ENCODE measurements at places on chromosomes 12 and 14.

GRCh38 chr14:78340250-78340649 lies 170.1 kb downstream of the NRXN3 start:
- DNase-seq: no peak

DNA sequence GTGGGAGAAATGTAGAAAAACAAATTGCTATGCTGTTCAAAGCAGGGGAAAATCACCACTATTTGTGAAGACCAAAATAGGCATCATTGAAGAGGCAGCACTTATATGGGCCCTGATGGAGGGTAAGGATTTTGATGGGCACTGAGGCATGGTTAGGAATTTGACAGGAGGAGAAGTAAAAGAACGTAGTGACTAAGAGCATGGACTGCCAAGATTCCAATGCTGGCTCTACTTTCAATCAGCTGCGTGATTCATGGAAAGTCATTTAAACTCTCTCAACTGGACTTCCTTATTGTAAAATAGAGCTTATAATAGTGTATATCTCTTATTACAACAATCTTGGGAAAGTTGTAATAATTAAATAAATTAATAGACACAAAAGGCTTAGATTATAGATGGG lies 267.7 kb upstream of the G2E3 start:
- DNase-seq: no peak

DNA sequence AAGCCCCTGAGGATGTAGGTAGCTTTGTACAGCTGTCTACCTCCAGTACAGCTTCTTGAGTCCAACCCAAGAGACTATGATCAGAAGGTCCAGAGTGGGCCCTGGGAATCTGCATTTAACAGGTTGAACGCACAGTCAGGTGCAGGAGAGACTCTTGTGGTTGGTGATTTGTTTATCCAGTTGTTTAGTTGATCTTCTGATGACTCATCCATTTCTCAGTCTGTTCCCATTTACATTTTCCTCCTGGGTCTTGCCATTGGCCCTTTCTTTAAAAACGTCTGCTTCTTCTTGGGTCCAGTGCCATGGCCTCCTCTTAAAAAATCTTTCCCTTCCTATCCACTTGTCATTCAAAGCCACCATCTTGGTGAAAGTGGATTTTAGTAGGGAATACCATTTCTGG lies 734.2 kb downstream of the MED13L start:
- DNase-seq: no peak

GRCh38 chr12:47975816-47976215 lies 12.4 kb downstream of the TMEM106C start:
- no peak for DNase-seq

DNA sequence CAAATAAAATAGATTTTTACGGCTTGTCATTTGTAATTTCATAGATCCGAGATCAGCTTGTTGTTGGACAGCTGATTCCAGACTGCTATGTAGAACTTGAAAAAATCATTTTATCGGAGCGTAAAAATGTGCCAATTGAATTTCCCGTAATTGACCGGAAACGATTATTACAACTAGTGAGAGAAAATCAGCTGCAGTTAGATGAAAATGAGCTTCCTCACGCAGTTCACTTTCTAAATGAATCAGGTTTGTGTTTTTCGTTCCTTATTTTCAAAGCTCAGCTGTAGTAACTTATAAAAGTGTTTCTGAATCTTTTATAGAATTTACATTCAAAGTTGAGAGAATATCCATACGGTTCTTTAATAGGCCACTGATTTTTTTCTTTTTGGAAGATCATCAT lies 89.1 kb downstream of the LRRK2 start:
- DNase-seq: no peak

DNA sequence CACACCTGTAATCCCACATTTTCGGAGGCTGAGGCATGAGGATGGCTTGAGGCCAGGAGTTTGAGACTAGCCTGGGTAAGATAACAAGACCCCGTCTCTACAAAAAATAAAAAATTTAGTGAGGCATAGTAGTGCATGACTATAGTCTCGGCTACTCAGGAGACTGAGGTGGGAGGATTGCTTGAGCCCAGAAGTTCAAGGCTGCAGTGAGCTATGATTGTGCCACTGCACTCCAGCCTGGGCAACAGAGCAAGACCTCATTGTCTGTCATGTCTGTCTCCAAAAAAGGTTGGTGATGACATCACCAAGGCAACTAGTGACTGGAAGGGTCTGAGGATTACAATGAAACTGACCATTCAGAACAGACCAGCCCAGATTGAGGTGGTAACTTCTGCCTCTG lies 83.5 kb upstream of the COCH start:
- no peak for DNase-seq

DNA sequence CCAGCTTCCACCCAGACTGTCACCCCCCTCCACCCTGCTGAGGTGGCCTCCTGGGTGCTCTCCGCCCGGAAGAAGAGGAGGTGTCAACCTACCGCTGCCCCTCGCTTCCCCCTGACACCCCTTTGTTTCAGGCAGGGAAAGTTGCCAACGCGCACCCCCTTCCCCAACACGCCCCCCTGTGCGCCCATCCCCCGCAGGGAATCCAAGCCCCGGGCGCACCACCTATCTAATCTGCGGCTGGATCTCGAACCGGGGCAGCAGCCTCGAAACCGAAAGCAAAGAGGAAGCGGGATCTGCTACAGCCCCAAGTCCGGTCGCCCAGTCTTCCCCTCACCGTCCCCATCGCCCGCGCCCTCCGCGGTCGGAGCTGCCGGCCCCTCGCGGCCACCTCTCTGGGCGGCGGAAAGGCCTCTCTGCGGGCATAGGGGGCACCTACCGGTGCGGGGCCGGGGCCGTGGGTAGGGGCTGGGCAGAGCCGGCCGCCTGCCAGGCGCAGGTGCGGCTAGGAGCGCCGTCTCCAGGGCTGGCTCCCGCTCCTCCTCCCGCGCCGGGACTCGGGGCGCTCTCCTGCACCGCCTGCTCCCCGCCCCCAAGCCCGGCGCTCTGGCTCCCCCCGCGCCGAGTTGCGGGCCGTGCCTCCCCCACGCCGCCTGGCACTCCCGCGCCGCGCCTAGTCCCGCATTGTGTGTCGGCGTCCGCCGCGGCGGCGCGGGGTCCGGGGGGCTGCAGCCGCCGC lies 18.3 kb upstream of the PLEKHH1 start:
- peak; percentile 43 for DNase-seq

DNA sequence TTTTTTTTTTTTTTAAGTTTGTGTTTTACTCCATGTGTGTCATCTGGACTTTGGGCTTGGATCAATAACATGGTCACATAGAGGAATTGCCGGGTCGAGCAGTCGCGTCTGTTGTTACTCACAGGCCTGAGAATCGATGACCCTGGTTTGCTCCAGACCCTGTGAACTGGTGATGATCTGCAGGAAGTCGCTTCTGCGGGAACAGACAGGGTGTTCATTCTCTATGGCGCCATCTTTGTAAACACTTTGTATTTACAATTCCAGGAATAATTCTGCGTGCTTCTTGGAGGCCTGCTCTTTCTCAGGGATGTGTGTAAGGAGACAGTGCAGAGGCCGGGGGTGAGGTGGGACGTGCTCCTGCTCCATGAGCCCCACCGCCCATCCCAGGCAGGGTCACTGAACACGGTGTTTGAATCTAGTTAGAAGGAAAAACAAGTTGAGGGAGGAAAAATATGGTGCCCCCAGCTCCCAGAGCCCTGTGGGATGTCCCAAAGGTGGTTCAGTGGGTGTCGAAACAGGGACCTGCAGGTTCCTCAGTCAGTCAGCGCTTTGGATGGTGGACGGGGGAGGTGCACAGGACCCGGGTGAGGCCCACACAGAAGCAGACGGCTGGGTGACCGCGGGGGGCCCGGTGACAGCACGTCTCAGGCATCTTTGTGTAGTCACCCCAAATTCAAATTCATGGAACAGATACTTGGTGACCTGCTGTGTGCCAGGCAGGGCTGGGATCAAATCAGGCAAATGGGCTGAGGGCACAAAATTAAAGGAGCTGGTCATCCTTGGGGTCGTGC lies 58.8 kb downstream of the ADGRD1 start:
- DNase-seq: no peak

DNA sequence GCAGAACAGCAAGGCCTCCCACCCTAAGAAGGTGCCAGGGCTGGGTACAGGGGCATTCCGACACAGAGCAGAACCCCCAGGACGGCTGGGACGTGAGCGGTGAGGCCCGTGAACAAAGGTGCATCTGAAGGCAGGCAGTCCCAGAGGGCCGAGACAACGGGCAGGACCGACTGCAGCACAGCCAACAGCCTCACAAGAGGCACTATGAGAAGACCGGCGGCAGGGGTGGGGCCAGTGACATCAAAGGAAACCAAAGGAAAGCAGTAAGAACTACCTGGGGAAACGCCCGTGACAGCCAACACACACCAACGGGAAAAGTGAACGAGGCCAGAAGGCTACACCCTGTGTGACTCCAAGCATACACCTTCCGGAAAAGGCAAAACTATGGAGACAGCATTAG lies 9.1 kb downstream of the BTBD6 start:
- no peak for DNase-seq

- DNase-seq: no peak
Measured at GRCh38 chr14:93788293-93788542, at the start of gene PRIMA1. PRIMA1 (minus strand) TSS chr14:93788485; CDS start chr14:93787718, 767 bp downstream.

- peak; percentile 49 for DNase-seq
Measured at GRCh38 chr12:104699489-104700190, 242.9 kb downstream of the CHST11 start.

DNA sequence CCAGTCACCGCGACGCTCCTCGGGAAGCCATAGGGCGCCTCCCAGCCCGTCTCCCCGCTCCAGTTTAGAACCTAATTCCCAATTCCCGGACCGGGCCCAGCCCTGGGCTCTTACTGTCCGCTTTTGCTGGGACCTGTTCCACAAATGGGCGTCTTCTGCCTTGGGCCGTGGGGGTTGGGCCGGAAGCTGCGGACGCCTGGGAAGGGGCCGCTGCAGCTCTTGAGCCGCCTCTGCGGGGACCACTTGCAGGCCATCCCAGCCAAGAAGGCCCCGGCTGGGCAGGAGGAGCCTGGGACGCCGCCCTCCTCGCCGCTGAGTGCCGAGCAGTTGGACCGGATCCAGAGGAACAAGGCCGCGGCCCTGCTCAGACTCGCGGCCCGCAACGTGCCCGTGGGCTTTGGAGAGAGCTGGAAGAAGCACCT lies 797 bp downstream of the UNG start:
- no peak for DNase-seq

GRCh38 chr12:122827258-122827657 lies 8.0 kb upstream of the HIP1R start:
- DNase-seq: no peak

DNA sequence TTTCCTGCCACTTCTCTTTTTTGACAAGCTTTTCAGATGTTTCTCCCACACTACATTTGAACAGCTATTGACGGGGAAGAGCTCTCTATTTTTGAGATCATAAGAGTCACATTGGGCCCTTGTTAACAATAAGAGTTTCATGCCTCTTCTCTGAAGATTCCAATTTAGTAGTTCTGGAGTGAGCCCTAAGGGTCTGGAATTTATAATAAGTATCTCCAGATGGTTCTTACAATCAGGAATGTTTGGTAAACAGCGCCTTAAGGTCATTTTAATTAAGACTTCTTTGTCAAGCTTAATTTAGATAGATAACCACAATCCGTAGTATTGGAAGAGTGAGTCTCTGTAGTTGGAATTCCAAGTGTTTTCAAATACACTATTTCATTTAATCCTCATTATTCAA lies 60.6 kb upstream of the HECTD1 start:
- no peak for DNase-seq

DNA sequence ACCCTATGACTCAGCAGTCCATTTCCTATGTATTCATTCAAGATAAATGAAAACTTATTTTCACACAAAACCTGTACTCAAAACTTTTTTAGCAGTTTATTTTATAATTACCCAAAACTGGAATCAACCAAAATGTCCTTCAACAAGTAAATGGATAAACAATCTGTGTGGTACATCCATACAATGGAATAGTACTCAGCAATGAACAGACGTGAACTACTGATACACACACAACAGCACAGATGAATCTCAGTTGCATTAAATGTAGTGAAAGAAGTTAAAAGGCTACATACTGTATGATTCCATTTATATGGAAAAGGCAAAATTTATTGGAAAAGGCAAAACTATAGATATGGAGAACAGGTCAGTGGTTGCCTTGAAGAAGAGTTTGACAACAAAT lies 90.1 kb downstream of the KIAA0586 start:
- DNase-seq: no peak

DNA sequence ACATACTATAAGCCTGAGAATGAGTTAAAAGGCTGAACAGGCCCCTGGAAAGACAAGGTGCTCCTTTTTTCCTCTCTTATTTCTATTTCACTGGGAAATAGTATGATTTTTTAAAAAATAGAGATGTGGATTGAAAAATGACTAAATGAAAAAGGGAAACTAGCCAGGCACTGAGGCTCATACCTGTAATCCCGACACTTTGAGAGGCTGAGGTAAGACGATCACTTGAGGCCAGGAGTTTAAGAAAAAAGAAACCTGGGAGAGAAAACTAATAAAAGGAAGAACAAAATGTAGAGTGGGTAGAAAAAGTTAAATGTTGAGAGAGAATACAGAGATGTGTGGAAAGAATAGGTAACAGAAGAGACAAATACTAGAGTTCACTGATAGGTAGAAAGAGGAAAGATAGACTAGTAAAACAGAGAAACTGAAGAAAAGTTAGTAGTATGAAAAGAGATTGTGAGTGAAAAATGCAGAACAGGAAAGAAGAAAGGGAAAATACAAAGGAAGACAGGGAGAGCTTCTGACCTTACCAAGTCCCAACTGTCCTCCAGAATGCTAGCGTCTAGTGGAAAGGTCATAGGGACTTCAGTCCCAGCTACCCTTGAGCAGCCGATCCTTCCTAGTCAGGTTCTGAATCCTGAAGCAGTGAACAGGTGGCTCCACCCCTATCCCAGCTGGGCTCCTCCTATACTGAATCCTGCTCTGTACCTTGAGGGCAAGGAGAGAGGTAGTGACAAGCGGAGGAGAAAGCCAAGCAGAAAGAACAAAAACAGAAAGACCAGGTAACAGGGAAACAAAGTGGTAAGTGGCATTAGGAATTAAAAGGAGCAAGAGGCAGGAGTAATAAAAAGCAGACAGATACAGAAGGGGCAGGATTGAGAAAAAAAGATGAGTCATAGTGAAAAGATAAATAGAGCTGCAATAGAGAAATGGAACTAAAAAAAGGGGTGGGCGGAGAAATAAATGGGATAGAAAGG lies 7.3 kb downstream of the TMEM116 start:
- DNase-seq: no peak

- peak; percentile 65 for DNase-seq
Measured at GRCh38 chr12:120584343-120585149, 3.3 kb upstream of the POP5 start.

DNA sequence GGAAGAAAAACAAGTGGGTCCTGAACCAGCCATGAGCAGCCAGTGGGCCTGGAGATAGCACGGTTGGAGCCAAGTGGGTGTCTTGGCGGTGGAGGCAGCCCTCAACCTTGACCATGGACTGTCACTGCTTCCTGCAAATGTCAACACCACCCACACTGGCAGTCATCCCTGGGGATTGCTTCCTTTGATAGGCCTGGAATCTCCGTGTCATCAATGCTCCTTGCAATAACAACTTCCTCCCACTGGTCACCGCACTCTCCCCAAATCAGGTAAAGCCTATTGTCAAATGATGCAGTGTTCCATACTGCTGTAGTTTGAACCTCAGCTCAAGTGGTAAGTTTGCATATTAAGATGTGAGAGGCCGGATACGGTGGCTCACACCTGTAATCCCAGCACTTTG lies 129.1 kb downstream of the NTF3 start:
- DNase-seq: no peak

Measured in activated CD4-positive, alpha-beta T cell treated with anti-CD3 and anti-CD28 coated beads for 48 hours (primary cell).